Naive thymus-derived CD4-positive, alpha-beta T cell (primary cell): ENCODE measurements at places on chromosomes 6 and 20. TPM values are rescaled to one million over a fixed set of nuclear protein-coding genes. Genes with fewer than 3 reads are reported as not detected.

The DXO gene
- 12.6 TPM for polyA plus RNA-seq

The ENPP3 gene
- polyA plus RNA-seq = 0.33 TPM

The MYT1 gene
- not detected for polyA plus RNA-seq

The SLA2 gene
- 11.0 TPM for polyA plus RNA-seq

DNA sequence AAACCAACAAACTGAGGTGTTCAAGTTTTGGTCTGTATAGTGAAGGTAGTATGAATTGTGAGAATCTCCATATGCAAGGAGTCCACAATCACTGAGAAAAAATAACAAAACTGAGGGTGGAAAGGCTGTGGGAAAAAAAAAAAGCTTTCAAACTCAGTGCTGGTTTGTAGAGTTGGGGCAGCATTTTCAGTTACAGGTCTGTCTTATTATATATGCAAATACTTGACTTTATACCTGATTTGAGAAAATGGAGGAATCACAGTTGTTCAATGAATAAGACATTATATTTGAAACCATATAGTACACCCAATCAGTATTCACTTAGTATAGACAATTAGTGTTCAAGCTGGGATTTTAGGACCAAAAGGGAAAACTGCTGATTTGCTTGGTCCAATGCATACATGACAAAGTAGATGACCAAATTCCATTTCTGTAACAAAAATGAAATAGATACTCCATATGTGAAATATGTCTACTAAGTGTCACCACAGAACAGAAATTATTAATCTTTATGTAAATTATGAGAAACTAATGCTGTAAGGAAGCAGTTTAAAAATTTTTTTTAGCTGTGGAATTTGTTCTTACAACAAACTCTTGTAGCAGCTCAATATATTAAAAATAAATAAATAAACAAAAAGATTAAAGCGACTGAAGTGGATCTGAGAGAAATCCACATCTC lies 187.7 kb downstream of the ASCC3 start:
- no peaks in the 10 kb centered on the region for H3K4me1 ChIP-seq
- H3K27me3 ChIP-seq = no peaks in the 10 kb centered on the region
- no peak overlapping the region for H3K27ac ChIP-seq

DNA sequence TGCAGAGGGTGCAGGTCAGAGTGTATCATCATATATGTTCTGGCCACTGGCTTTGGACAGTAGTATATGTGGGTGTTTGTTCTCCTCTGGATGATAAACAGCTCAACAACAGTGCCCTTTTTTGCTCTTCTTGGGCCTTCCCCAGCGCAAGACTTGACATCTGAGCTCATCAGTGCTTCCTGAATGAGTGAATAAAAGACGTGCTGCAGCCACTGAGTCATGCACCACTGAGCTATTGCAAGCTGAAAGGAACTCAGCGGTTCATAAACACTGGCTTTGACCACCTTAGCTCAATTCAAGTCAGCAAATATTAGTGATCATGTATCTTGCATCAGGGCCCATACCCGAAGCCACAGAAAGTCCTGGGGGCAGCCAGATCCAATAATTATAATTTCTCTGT lies 105.3 kb upstream of the KCNG1 start:
- no peaks in the 10 kb centered on the region for H3K27me3 ChIP-seq
- no peak for DNase-seq
- no peaks in the 10 kb centered on the region for H3K4me1 ChIP-seq
- H3K27ac ChIP-seq = no peak overlapping the region
- H3K4me3 ChIP-seq = no peak overlapping the region
- H3K36me3 ChIP-seq = no peaks in the 10 kb centered on the region

DNA sequence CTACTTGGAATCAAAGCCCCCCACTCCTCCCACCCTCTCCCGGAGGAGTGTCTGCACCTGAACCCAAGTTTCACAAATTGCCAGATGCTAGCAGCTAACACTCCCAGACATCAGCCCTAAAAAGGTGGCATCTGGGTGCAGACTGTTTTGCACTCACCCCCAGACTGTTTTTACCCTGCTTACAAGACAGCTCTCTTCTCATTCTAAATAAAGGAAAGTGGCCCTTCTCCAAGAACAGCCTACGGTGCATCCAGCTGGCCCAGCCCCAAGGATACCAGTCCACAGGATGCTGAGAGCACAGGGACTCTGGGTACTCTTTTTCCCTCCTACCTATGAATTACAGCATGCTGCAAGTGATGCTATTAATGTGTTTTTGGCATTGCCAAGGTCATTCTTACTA lies 842.0 kb upstream of the FLRT3 start:
- H3K4me3 ChIP-seq = no peak overlapping the region
- H3K27me3 ChIP-seq = no peaks in the 10 kb centered on the region
- DNase-seq = no peak
- H3K4me1 ChIP-seq = no peaks in the 10 kb centered on the region
- H3K36me3 ChIP-seq = no peaks in the 10 kb centered on the region
- no peak overlapping the region for H3K27ac ChIP-seq

- H3K4me1 ChIP-seq = no peaks in the 10 kb centered on the region
- H3K4me3 ChIP-seq = no peak overlapping the region
- H3K36me3 ChIP-seq = no peaks in the 10 kb centered on the region
- DNase-seq = no peak
- H3K27me3 ChIP-seq = no peaks in the 10 kb centered on the region
- no peak overlapping the region for H3K27ac ChIP-seq
Measured at GRCh38 chr6:89118931-89119330, 1.1 kb upstream of the SRSF12 start.

DNA sequence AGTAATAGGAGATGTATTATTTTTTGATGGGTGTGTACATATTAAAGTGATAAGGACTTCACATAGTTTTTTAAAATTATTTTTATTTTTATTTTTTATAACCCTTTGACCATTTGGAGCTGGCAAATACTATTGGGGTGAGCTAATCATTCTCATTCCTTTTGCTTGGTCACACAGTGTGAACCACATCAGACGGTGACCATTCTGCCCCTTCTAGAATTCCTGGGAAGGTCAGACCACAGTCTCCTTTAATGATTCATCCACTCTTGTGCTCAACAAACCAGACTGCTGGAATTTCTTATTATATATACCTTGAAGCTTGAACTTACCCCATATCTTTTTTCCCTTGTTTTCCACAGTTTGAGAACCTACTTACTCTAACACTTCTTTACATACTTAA lies 23.9 kb upstream of the PRL start:
- H3K4me1 ChIP-seq = no peaks in the 10 kb centered on the region
- H3K4me3 ChIP-seq = no peak overlapping the region
- no peak for DNase-seq
- H3K36me3 ChIP-seq = no peaks in the 10 kb centered on the region
- no peaks in the 10 kb centered on the region for H3K27me3 ChIP-seq

GRCh38 chr6:89834884-89835792 lies 5.5 kb downstream of the CASP8AP2 start:
- peak overlapping the region; percentile 2 for H3K4me3 ChIP-seq
- H3K27me3 ChIP-seq = no peaks in the 10 kb centered on the region
- H3K36me3 ChIP-seq = no peaks in the 10 kb centered on the region

DNA sequence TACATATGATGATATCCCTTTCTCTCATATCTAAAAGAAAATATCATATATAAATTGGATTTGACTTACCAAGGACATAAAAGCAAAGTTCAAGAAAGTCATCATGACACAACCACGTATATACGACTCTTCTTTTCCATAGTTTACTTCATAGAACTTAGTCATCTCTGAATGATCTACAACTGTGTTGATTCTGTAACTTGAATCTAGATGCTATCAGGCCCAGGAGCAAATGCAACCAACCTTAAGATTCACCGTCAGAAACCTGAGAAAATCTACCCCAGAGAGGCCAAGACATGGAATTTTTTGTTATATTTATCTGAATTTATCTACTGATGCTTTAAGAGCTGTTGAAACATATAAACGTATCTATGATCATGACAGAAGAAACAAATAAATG lies 165.6 kb downstream of the PDE10A start:
- DNase-seq = no peak
- no peaks in the 10 kb centered on the region for H3K4me1 ChIP-seq
- H3K27ac ChIP-seq = no peak overlapping the region
- H3K27me3 ChIP-seq = no peaks in the 10 kb centered on the region

- no peaks in the 10 kb centered on the region for H3K27me3 ChIP-seq
- DNase-seq = no peak
- H3K36me3 ChIP-seq = no peaks in the 10 kb centered on the region
- no peaks in the 10 kb centered on the region for H3K4me1 ChIP-seq
Measured at GRCh38 chr6:147530132-147531060, 21.9 kb downstream of the SAMD5 start.

DNA sequence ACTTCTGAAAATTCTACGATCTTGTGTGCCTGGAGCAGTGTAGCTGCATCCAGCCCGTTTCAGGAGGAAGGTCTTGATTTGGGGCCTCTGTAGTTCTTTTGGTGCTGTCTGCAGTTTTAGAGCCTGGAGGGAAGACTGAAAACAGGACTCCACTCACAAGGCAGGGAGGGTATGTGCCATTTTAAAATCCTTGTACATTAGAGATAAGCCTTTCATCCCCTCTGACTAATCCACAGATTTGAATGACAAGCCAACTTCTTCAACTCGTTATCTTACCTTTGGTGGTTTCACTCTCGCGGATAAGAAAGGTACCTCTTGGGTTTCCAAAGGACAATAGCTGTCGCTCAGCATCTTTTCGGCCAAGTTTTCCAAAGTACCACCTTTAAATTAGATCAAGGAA lies 98.0 kb upstream of the TRAF3IP2 start:
- H3K4me3 ChIP-seq = no peak overlapping the region
- peaks cover 60% of the 10 kb centered on the region for H3K36me3 ChIP-seq
- H3K4me1 ChIP-seq = peaks cover 9% of the 10 kb centered on the region
- no peak for DNase-seq
- H3K27me3 ChIP-seq = no peaks in the 10 kb centered on the region
- H3K27ac ChIP-seq = no peak overlapping the region

- H3K27me3 ChIP-seq = no peaks in the 10 kb centered on the region
- no peak for DNase-seq
- H3K4me1 ChIP-seq = no peaks in the 10 kb centered on the region
- H3K36me3 ChIP-seq = no peaks in the 10 kb centered on the region
- H3K27ac ChIP-seq = no peak overlapping the region
Measured at GRCh38 chr20:16863303-16863702, 115.1 kb downstream of the OTOR start.

GRCh38 chr6:15409301-15410125 lies 163.6 kb downstream of the JARID2 start:
- no peak overlapping the region for H3K27ac ChIP-seq
- no peak overlapping the region for H3K4me3 ChIP-seq
- H3K36me3 ChIP-seq = no peaks in the 10 kb centered on the region
- no peaks in the 10 kb centered on the region for H3K27me3 ChIP-seq
- H3K4me1 ChIP-seq = peaks cover 42% of the 10 kb centered on the region
- no peak for DNase-seq

DNA sequence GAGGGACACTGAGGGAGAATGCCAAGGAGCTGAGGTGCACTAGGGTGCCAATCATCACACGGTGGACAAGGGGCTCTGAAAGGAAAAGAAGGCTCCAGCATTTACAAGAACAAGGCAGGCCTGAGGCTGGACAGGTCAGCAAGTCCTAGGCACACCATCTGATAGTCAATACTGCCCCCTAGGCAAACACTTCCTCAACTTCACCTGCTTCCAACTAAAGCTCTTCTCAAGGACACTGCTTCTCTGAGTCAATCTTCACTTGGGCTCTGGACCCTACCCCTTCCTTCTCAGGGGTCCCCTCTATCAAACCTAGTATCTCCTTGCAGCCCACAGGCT lies 37.7 kb upstream of the SLC4A11 start:
- H3K27me3 ChIP-seq = no peaks in the 10 kb centered on the region
- no peak overlapping the region for H3K4me3 ChIP-seq
- no peaks in the 10 kb centered on the region for H3K36me3 ChIP-seq
- no peak for DNase-seq
- no peak overlapping the region for H3K27ac ChIP-seq
- H3K4me1 ChIP-seq = no peaks in the 10 kb centered on the region

GRCh38 chr6:99467509-99468106 lies 42.5 kb upstream of the PNISR start:
- no peak for DNase-seq
- no peaks in the 10 kb centered on the region for H3K36me3 ChIP-seq
- H3K27ac ChIP-seq = no peak overlapping the region
- H3K4me1 ChIP-seq = no peaks in the 10 kb centered on the region
